ENCODE measurements at places on chromosomes 4 and X. TPM values are rescaled to one million over a fixed set of nuclear protein-coding genes. Genes with fewer than 3 reads are reported as not detected.
A peak's percentile ranks its signal among the peaks of the same experiment; 100 is the strongest.

- DNase-seq = no peak
These were observed 13.6 kb downstream of the TLR6 start for GRCh38 chr4:38842994-38843393.

The F8A1 gene
- total RNA-seq = 2.0 TPM

DNA sequence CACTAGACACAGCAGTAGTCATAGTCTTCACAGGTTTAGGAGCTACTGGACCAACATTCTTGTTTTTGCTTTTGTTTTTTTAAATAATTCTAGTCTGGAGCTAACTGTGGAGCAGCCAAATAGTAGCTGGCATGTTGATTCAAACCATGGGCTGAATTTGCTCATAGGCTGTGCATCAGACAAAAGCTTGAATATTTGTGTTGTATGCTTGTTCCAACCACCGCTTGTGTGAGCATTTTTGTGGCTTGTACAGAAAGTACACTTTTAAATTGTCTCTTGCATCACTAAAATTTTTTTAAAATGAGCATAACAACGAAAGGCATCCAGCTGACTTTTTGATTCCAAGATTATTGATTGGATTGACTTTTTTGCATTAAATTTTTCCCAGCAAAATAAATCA is 39.6 kb downstream of the CCNI start:
- DNase-seq = no peak

DNA sequence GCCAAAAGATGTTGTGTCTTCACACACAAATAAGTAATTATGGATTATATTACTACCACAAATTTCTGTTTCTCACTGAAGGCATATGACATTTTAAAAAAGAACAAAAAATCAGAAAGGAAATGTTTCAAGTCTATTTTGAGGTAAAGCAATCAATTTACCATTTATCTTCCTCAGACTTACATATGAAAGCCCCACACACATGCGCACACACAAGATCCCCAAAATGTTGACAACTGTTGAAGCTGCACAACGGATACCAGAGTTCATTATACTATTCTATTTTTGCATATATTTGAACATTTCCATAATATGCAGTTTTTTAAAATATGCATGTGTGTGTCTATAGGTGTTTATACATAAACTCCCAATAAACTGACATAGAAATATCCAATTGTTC is 2.7 kb downstream of the LRBA start:
- DNase-seq = no peak

- DNase-seq = no peak
These were observed 65.0 kb downstream of the COQ2 start for GRCh38 chr4:83219344-83220331.

GRCh38 chr4:9898596-9899305 is 117.3 kb downstream of the DRD5 start:
- no peak for DNase-seq

GRCh38 chrX:129636175-129636681 is 18.5 kb downstream of the APLN start:
- DNase-seq = no peak

The CABS1 gene
- not detected for total RNA-seq

- peak; percentile 11 for DNase-seq
These were observed 492 bp upstream of the NKX3-2 start for GRCh38 chr4:13544606-13545393.

DNA sequence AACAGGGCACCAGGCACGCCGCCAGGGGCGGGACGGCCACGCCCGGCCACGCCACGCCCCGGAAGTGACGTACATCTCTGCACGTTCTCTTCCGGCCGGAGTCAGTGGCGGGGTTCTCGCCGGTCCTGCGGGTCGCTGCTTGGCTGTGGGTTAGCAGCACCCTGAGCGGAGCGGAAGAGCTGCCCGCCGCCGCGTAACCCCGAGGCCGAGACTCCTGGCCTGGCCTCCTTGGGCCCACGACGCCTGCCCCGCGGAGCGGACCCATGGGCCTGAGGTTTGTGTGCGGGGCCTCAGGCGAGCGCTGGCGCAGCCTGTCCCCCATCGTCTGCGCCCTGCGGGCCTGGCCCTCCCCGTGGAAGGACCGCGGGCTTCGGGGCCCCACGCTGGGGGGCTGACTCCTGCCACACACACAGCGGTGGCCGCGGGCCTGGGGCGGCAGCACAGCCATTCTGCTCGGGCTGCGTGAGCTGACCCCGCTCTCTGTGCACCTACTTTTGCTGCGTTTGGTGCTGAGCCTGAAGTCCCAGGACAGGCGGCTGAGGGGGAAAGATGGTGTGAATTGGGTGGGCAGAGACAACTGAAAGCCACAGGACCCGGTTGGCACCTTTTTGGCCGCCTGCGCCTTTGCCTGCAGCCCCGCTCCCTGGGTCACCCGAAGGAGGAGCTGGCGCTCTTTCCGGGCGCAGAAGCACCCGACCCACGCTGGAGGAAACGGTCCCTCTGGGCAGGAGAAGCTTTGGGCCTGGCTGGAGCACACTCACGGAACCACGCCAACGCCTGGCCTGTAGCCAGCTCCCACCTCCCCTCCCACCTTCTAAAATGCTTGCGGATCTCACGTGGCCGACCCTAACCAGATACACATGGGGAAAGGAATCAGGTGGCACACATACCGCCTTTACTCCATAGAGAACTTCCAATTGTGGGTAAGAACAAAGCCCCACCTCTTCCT is 28.1 kb downstream of the NOP14 start:
- peak; percentile 50 for DNase-seq

The SERTM2 gene
- not detected for total RNA-seq

GRCh38 chrX:119760026-119760877 is 1.9 kb downstream of the SOWAHD start:
- DNase-seq = no peak

DNA sequence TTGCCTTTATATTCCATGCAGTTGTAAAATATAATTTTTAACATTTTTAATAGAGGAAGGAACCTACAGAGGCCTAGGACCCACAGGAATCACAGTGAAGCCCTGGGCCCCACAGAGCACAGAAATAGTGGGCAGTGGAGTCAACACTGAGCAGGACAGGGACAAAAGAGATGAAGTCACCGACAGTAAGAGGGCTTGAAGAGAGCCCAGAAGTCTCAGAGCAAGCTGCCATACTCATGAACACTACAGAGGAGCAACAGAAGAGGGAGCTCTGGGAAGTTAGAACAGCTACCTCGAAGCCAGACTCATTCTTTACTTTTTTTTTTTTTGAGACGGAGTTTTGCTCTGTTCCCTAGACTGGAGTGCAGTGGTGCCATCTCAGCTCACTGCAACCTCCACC is 149.3 kb upstream of the TENM3 start:
- DNase-seq = no peak

DNA sequence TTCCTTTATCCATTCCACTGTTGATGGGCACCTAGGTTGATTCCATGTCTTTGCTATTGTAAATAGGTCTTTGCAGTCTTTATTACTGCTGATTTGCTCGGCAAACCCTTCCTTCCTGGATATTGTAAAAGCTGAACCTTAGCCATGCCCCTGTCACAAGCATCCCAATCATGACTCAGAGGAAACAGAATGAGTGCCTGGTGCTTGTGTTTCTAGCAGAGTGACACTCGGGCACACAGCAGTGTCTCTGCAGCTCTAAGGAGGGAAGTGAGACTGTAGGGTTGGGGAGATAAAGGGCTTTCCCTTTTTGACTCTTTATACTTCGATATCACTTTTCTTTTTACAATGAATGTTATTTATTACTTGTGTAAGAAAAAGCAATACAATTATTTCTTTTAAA is 83.3 kb downstream of the AKAP4 start:
- DNase-seq = no peak

DNA sequence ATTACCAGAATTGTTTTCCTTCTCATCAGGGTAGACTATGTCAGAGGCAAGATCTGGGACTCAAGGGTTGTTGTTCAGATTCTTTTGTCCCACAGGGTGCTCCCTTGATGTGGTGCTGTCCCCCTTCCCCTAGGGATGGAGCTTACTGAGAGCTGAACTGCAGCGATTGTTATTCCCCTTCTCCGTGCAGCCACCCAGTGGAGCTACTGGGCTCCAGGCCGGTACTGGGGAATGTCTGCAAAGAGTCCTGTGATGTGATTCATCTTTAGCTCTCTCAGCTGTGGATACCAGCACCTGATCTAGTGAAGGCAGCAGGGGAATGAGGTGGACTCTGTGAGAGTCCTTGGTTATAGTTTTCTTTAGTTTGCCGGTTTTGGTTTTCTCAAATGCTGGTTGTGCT is 247.4 kb upstream of the HAND2 start:
- DNase-seq = no peak

DNA sequence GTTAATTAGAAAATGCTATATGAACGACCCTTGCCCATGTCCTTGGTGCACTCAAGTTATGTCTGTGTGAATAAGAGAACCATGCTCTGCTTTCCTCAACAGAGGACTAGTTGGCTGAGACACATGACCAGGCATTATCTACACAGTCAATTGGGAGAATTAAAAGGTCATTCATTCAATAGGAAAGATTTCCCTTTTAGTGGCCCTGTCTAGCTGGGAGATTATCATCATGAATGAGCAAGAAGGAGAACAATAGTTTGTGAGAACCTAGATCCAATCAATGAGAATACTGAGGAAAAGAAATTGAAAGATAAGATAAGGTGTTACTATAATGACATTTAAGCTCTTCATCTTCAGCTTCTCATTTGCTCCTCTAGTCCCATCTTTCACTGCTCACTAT is 1033.4 kb upstream of the LCORL start:
- no peak for DNase-seq

DNA sequence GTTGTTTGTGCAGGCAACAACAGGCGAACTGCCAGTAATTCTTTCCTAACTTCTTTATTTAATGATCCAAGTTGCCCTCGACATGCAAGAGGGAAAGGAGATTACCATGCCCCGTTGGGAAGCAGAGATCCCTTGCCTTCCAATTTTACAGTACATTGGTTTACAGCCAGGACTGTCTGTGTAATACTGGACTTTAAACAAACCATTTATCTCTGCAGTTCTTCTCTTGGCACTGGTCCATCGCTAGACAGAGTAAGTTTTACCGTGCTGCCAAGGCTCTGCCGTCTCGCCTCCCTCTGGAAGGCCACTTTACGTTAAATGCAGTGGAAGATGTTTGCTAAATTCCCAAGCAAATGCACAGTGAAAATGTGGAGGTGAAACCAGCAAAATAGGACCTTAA is 660.3 kb upstream of the PRKX start:
- no peak for DNase-seq

The RASL11B gene
- 0.11 TPM for total RNA-seq

The AWAT2 gene
- 0.07 TPM for total RNA-seq

GRCh38 chr4:2660596-2661211 is 95.4 kb downstream of the TNIP2 start:
- no peak for DNase-seq

The TCEAL6 gene
- total RNA-seq = not detected

The REELD1 gene
- not detected for total RNA-seq

- no peak for DNase-seq
These were observed 82.4 kb upstream of the CLCN4 start for GRCh38 chrX:10074241-10074941.

DNA sequence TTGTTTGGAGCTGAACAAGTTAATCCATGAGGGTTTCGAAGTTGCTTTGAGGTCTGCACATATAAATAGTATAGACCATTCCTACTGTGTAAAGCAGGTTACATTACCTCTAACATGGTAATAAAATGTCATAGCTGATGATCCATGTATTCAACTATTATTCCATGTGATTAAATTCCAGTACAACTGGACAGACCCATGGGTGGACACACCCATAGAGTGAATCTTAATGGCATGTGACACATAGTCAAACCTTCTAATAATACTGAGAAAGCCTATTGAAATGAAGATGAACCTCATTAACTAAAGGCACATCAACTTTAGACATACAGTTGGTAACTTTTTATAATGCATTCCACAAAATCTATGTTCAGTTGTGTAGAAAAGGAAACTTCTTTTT is 28.5 kb downstream of the FHIP1A start:
- DNase-seq = no peak

The ATP2B3 gene
- 0.11 TPM for total RNA-seq

DNA sequence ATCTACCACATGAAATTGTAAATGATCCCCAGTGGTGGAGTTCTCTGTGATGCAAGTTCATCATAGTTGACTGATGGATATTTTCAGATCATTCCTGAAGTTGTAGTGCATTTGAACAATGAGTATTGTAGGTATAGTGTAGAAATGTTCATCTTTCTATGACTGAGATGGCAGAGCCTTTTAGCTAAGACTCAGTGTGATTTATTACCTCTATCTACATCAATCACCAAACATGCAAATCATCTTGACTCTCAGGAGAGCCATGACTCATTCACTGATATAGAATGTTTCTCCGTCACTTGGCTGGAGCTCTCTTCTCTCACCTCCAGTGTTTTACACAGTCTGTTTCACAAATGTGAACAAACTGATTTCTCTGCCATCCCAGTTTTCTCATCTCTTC is 392.6 kb downstream of the IL1RAPL1 start:
- DNase-seq = no peak

DNA sequence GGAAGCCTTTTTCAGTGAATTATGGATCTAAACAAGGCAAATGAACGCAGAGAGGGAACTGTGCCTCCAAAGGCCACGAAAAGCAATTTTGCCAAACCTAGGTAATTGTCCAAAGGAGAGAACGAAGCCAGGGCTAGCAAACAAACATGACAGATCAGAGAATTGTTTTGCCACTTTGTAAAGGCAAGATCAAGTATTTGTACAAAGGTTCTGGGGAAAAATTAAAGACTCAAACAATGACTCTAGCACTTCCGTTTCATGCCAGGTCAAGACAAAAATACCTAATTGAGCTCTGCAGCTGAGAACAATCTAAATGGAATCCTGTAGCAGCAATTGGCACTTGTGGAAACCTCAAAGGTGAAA is 8.5 kb downstream of the RBM47 start:
- no peak for DNase-seq

GRCh38 chrX:1870421-1870820 is 255.6 kb downstream of the ASMT start:
- no peak for DNase-seq

GRCh38 chr4:151276787-151277562 is at the start of gene PRSS48:
TSS of gene PRSS48 (plus strand) at chr4:151277161. CDS start at chr4:151277173, 12 bp downstream.
- DNase-seq = peak; percentile 13

The MYL5 gene
- 6.3 TPM for total RNA-seq

- DNase-seq = no peak
These were observed 24.1 kb downstream of the HPRT1 start for GRCh38 chrX:134484039-134484438.

The FGD1 gene
- total RNA-seq = 2.7 TPM

GRCh38 chr4:17187003-17187402 is 288.6 kb upstream of the LDB2 start:
- no peak for DNase-seq

DNA sequence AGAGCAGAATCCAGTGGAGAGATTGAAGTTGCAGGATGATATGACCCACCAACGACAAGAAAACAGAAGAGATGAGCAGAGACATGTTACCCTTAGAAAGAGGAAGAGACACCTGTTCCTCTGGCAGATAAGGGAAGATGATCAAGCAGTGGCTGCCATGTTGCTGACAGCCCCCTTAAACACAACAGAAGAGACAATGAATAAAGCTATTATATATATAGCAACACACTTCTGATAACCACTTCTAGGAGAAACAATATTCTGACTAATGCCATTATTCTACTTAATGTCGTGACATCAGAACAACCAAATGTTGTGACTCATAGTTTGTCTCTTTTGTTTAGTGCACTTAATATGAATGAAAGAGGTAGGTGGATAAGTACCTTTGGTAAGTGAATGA is 44.9 kb downstream of the SH3RF1 start:
- no peak for DNase-seq

The HAND2 gene
- total RNA-seq = 8.6 TPM

Data from pulmonary artery endothelial cell (primary cell).